Epithelial cell of esophagus (primary cell): ENCODE measurements at places on chromosomes 6 and 20.

GRCh38 chr6:28922821-28923317 lies 916 bp downstream of the TRIM27 start:
- peak; percentile 44 for DNase-seq

DNA sequence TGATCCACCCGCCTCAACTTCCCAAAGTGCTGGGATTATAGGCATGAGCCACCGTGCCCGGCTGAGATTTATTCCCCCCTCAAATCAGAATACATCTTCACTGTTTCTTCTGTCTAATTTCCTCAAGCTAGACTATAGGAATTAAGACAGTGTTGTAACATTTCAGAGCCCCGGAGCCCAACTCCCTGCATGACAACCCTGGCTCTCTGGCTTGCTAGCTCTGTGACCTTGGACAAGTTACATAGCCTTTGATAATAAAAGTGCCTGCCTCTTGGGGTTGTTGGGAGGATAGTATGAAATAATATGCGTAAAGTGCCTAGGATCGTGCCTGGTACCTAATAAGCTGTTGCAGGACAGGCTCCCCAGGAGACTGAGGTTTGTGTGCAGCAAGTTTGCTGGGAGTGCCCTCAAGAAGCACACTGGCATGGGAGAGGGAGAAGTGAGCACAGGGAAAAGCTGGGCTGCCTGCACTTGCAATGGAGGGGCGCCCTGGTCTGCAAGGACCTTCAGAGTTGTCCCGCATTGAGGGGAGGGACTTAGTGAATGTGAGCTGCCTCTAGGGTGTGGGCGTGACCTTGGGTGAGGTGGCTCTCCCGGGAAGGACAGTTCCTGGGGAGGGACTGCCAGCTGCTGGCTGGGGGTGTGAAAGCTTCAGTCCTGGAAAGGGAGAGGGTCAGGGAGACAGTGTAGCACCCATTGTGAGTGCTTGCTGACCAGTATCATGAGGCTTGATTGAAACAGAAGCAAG lies 43.4 kb downstream of the TAF8 start:
- DNase-seq, result peak; percentile 47

- DNase-seq, result no peak
These were observed 29.0 kb downstream of the OTOR start for GRCh38 chr20:16777126-16777525.

- DNase-seq, result no peak
These were observed 895.6 kb upstream of the MAP3K7 start for GRCh38 chr6:91482498-91482897.

DNA sequence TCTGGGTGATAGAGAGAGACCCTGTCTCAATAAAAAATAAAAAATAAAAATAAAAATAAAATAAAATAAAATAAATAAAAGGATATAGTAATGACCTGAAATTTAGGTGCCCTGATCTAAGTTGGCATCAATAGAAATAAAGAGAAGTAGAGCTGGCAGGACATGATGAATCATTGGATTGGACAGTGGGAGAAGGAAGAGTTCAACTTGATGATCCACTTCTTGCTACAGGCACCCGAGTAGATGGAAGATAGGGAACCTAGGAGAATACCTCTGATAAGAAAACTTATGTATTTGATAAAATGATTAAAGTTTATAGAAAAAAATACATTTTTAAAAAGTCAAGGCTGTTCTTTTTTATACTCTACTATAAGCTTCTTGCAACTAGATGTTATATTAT lies 79.0 kb downstream of the ADTRP start:
- peak; percentile 39 for DNase-seq

- DNase-seq, result no peak
These were observed 2.5 kb upstream of the APOBEC2 start for GRCh38 chr6:41050536-41050935.

DNA sequence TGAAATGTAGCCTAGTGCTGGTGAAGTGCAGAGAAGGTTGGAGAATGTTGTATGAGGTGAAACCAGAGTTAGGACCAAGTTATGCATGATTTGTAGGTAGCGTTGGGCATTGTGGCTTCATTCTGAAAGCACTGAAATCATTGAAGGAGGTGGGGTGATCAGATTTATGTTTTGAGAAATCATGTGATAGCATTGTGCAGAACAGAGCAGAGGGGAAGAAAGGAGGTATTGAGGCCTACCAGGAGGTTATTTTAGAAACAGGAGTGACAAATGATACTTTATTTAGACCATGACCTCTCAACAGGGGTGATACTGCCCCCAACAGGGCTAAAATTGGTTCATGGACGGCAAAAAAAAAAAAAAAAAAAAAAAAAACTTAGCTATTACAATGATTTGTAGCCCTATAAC lies 15.6 kb upstream of the HMGN3 start:
- no peak for DNase-seq

- DNase-seq, result peak; percentile 55
These were observed 139.6 kb downstream of the MYLK4 start for GRCh38 chr6:2611092-2611491.

GRCh38 chr6:69305456-69305855 lies 491.4 kb downstream of the LMBRD1 start:
- no peak for DNase-seq

DNA sequence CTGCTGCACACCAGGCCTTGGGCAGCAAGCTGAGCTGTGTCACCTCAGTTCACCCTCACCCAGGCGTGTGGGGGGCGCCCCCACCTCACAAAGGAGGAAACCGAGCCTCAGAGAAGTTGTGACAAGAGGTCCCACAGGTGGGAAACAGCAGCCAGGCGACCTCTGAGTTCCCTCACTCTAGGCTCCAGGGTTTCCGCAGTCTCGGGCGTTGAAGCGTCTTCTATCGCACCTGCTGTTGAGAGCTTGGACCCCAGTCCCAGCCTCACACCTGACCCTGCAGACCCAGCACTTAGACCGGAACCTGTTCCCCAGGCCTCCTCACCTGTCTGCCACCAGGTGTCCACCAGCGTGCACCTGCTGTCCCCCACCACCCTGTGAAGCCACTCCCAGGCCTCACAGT lies 22.3 kb upstream of the APMAP start:
- no peak for DNase-seq

- peak; percentile 31 for DNase-seq
These were observed 24.1 kb downstream of the ATXN1 start for GRCh38 chr6:16736856-16737775.

GRCh38 chr20:7463290-7463689 lies 477.0 kb downstream of the HAO1 start:
- DNase-seq, result no peak

- DNase-seq, result no peak
These were observed 9.8 kb upstream of the BMP7 start for GRCh38 chr20:57276221-57276620.

GRCh38 chr20:23139524-23139923 lies 53.4 kb upstream of the CD93 start:
- peak; percentile 97 for DNase-seq

DNA sequence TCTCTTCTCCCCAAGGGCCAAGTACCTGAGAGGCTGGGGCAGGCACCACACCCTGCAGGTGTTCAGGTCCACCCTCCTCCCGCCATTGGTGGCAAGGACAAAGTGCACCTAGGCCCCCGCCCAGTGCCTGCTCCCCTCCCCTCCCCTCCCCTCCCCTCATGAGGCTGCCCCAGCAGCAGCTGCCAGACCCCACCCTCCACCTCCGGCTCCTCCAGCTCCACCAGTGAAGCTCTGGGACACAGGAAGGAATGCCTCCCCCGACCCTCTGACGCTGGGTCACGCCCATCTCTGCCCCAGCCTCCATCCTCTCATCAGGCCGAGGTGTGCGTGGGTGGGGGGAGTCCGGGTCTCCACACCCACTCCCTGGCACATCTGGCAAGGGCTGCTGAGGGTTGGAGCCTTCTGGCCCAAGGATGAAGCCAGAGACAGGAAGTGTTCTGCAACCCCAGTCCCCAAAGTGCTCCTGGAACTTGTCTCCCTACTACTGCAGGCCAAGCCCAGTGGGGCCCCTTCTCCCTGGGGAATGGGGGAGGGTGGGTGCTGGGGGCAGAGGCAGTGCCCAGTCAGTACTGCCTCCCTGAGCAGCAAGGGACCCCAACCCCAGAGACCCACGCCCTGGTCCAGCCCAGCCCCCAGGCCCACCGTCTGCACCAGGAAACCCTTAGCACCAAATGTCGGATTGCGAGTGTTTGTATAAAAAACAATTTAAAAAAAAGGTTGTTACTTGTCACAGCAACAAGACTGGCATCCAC lies 1.6 kb upstream of the UCKL1 start:
- DNase-seq, result peak; percentile 63

GRCh38 chr6:40999569-40999968 lies 39.5 kb downstream of the UNC5CL start:
- peak; percentile 20 for DNase-seq

GRCh38 chr6:31888276-31889258 lies 8.9 kb downstream of the EHMT2 start:
- DNase-seq, result no peak

DNA sequence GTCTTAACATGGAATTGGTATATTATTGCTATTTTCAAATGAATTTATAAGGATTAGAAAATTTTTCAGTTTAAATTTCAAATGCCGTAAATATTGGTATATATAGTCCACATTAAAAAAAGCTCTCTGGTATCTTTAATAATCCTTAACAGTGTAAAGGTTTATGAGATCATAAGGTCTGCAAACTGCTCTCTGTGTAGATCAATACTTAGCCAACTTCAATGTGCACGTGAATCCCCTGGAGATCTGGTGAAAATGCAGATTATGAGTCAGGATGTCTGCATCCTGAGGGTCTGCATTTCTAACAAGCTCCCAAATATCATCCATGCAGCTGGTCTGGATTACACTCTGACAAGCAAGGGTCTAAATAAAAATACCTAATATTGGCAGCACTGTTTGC lies 43.5 kb downstream of the LAMA4 start:
- no peak for DNase-seq

GRCh38 chr6:7051780-7052442 lies 55.9 kb upstream of the RREB1 start:
- no peak for DNase-seq

GRCh38 chr20:18138266-18138582 lies 561 bp downstream of the KAT14 start:
- no peak for DNase-seq

GRCh38 chr6:141265756-141266623 lies 866.7 kb upstream of the GJE1 start:
- DNase-seq, result peak; percentile 9

DNA sequence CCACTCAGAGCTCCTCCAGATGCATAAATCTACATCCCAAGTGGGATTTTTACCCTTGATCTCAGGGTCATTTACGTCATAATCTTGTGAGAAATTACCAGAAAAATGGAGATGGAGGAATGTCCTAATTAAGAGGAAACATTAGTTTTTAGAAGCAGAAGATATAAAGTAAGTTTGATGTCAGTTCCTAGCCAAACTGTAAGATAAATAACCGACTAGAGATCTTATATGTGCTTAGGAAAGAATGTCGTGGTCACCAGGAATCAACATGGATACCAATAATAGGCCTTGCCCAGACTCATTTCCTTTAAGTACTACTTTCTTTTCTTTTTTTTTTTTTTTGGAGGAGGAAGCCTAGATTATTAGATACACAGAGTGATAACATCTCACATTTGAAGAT lies 186.9 kb downstream of the UTRN start:
- no peak for DNase-seq

GRCh38 chr6:67252663-67253062 lies 1382.4 kb upstream of the ADGRB3 start:
- no peak for DNase-seq

GRCh38 chr20:16352321-16352720 lies 220.9 kb downstream of the KIF16B start:
- DNase-seq, result no peak

- no peak for DNase-seq
These were observed at the start of gene HSPA12B for GRCh38 chr20:3732327-3733118. Gene HSPA12B, plus strand, starts transcription at chr20:3732685. Its CDS starts 5,990 bp downstream, at chr20:3738675.

DNA sequence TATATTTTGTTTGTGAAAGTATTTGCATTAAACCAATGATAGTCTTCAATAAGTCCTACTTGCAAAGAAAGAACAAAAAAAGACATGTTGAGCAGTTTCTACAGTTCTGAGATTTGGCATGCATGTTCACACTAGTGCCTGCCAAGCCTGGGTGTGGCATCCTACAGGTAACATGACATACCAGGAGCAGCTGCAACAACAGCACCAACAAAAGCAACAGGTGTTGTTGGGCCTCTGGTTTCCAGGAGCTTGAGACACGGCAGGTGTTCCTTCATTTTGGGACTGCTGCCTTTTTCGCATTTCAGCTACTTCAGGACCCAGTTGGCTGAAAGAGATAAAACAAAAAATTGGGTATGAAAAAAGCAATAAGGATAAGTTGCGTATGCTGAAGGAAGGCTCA lies 41.2 kb upstream of the MTRF1L start:
- peak; percentile 69 for DNase-seq

- no peak for DNase-seq
These were observed 2.3 kb downstream of the KCNK15 start for GRCh38 chr20:44748005-44748370.

GRCh38 chr20:19838468-19838867 lies 80.4 kb downstream of the RIN2 start:
- DNase-seq, result peak; percentile 50

DNA sequence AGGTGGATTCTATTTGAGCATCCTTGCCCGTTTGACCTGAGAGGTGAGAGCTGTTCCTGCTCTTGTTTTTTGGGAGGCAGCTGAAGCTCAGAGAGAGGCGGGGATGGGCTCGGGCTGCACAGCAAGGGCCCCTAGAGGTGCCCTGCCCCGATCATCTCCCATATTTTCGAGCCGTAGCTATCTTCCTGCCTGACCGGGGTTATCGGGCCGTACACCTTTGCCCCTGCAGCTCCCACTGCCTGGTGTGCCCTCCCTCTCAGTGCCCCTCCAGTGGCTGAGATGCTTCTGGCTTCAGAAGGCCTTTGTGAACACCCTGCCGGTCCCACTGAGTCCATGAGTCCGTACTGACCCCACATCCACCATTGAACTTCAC lies 6.7 kb downstream of the SRC start:
- no peak for DNase-seq

- DNase-seq, result no peak
These were observed 24.0 kb downstream of the SYNJ2 start for GRCh38 chr6:158005626-158006180.
